ENCODE measurements at places on chromosomes 16 and 17. TPM values are rescaled to one million over a fixed set of nuclear protein-coding genes. Genes with fewer than 3 reads are reported as not detected.

GRCh38 chr17:8226536-8227237 lies 16.3 kb upstream of the AURKB start:
- peak; percentile 87 for DNase-seq

- DNase-seq: no peak
Measured at GRCh38 chr17:75059369-75060345, 12.6 kb downstream of the KCTD2 start.

DNA sequence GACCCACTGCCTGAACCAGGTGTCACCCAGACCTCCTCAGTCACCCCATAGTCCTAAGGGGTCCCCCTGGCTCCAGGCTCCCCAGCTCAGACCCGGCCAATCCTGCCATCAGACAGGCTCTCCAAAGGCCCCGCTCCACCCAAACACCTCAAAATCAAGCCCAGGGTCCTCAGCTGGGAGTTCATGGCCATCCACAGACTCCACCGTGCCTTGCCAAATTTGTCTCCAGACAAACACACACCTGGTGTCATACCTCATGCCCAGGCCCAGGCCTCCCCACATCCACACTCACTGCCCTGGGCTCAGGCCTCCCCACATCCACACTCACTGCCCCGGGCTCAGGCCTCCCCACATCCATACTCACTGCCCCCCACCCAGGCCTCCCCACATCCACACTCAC lies 12.5 kb downstream of the RPH3AL start:
- no peak for DNase-seq

DNA sequence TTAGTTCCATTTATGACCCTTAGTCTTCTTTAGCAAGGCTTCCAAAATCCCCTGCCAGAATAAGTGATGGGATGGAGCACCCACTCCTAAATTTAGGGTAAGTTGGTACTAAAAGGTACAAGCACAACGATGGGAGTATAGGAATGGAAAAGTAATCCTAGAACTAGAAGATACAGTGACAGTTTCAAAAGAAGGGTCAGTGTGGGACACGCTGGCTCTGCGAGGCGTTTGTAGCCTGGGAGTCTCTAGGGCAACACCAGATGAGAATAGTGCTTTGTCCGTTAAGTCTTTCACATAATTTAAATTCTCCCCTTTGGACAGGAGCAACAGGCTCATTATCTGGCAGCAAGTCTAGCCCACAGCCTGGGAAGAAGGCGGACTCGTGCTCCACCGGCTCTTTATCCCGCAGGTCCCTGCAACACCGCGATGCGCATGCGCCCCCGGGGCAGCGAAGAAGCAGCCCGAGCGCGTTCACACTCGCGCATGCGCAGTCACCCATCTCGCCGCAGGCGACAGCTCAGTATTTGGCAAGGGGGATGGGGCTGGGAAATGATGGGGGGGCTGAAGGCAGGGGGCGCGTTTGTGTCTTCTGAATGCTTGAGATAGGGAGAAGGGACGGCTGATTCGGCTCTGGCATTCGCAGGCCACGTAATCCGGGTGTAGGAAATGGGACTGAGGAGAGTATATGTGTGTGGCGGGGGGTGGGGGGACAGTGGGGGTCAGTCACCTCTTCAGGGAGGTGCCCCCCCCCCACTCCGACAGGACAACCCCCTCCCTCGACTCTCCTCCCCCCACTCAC lies 564 bp downstream of the SPOP start:
- DNase-seq: peak; percentile 57

GRCh38 chr17:16351831-16352230 lies 1.4 kb downstream of the CENPV start:
- no peak for DNase-seq

The PRCD gene
- 1.8 TPM for total RNA-seq

DNA sequence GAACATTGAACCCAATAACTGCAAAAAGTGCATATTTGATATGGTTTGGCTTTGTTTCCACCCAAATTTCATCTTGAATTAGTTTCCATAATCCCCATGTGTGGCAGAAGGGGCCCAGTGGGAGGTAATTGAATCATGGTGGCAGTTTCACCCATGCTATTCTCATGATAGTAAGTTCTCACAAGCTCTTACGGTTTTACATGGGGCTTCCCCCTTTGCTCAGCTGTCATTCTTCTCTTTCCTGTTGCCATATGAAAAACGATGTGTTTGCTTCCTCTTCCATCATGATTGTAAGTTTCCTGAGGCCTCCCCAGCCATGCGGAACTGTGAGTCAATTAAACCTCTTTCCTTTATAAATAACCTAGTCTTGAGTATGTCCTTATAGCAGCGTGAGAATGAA lies 127.6 kb downstream of the CHD9NB start:
- no peak for DNase-seq

The MRPL45 gene
- total RNA-seq: 24.4 TPM

The TEKT5 gene
- total RNA-seq: 0.12 TPM
